ENCODE measurements at places on chromosomes 13 and 19.

DNA sequence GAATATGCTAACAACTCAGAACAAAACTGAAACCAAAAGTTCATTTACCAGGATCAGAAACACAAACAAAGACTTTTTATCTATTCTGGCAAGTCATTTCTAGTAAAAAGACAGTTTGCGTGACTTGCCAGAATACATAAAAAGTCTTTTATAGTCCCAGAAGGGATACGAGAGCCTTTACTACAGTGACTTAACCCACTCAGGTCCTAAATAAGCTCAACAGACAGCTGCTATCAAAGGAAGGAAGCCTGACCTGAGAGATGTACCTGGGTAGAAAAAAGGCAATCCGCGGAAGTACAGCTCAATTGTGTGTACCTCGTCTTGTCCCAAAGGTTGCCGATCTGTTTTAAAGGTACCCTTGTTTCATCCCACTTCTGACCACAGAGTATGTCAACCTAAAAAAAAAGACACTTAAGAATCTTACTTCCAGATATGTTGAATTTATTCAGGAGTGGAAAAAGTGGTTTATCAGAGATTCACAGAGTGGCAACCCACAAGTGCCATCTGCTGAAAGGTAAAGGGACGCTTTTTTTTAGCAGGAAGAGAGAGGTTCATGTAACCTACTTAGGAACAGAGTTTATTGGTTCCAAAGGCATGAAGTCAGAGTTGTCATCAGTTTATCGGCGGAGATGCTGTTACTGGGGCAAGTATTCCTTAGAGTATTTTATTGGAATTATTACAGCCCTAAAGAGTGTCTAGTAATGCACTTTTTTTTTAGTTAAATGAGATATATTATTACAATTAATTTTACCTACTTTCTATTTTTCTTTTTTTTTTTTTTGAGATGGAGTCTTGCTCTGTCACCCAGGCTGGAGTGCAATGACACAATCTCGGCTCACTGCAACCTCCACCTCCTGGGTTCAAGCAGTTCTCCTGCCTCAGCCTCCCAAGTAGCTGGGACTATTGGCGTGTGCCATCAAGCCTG is 69.7 kb upstream of the C1QTNF9B start:
- no peak overlapping the region for H3K4me3 ChIP-seq
- no peaks in the 10 kb centered on the region for H3K4me1 ChIP-seq
- H3K27me3 ChIP-seq = no peaks in the 10 kb centered on the region
- H3K27ac ChIP-seq = no peak overlapping the region

DNA sequence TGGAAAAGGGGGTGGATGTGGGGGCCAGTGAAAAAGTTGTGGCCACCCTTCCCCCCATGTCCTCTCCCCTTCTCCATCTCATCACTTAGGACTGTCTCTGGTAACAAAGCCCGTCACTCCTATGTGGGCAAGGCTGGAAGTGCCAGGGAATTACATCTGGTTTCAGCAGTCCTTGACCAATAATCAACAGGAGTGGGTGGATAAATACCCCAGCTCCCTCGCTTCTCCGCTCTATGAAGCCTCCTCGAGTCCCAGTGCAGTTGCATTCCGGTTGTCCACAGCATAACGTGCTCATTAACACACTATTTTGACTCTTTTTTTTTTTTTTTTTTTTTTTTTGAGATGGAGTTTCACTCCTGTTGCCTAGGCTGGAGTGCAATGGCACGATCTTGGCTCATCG is 31.5 kb downstream of the MYO1F start:
- no peaks in the 10 kb centered on the region for H3K27me3 ChIP-seq
- no peaks in the 10 kb centered on the region for H3K4me1 ChIP-seq
- H3K4me3 ChIP-seq = no peak overlapping the region
- no peaks in the 10 kb centered on the region for H3K36me3 ChIP-seq

DNA sequence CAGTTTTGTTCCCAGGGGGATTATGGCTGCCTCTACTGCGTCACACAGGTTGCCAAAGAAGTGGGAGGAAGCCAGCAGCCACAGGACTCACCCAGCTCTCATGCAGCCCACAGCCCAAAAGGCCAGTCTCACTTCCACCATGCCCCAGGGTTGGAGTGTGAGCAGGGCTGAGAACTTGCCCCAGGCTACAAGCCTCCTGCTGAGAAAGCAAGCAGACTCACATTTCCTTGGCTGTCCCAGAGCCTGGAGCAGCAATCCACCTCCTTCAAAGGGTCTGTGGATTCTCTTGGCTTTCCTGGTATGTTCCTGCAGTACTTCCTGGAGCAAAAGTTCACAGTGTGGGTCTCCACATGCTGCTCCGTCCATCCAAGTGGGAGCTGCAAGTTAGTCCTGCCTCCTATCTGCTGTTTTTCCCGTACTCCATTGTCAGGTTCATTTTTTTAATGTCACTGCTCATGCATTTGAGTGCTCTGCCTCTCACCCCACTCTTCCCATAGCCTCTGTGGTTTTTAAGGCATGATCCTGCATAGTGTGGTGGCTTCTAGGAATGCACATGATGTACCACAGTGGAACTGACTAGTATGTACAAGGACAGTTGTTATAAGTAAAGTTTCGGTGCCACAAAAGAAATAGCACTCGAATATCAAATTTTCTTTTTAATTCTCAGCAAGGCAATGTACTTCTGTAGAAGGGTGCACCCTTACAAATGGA is 56.2 kb upstream of the ARHGEF7 start:
- H3K27ac ChIP-seq = no peak overlapping the region
- no peaks in the 10 kb centered on the region for H3K4me1 ChIP-seq
- DNase-seq = no peak
- H3K4me3 ChIP-seq = no peak overlapping the region
- H3K27me3 ChIP-seq = no peaks in the 10 kb centered on the region
- H3K36me3 ChIP-seq = no peaks in the 10 kb centered on the region

DNA sequence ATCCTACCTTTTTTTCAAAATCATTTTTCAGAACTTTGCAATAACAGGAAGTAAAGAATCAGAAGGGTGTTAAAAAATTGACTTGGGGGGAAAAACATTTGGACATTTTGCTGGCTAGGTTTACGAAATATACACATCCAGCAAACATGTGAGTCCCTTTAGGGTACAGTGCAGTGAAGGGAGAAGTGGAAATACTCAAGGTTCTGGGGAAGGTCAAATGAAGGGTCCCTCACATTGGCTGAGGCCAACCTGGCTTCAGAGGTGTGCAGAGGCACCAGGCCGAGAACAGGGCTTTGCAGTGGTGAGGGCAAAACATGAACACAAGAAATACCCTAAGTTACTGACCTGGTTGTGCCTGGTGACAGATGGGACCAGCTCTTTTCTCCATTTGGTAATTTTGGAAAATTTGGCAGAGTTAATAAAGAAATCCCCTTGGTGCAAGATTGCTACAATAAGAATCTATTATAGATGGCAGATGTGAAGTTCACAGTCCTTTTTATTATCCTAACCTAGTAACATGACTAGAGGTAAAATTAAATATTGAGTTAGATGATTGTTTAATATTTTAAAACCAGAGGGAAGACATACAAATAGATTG is 1.5 kb upstream of the UPF3A start:
- H3K27me3 ChIP-seq = no peaks in the 10 kb centered on the region
- H3K4me1 ChIP-seq = peaks cover 8% of the 10 kb centered on the region
- no peak overlapping the region for H3K27ac ChIP-seq
- H3K4me3 ChIP-seq = no peak overlapping the region

GRCh38 chr13:39777527-39778061 is 122.1 kb downstream of the COG6 start:
- H3K4me1 ChIP-seq = peaks cover 4% of the 10 kb centered on the region
- no peaks in the 10 kb centered on the region for H3K27me3 ChIP-seq
- H3K36me3 ChIP-seq = no peaks in the 10 kb centered on the region
- peak overlapping the region; percentile 23 for H3K27ac ChIP-seq
- no peak overlapping the region for H3K4me3 ChIP-seq

- peak overlapping the region; percentile 62 for H3K27ac ChIP-seq
- no peaks in the 10 kb centered on the region for H3K36me3 ChIP-seq
- DNase-seq = peak; percentile 59
- peak overlapping the region; percentile 56 for H3K4me3 ChIP-seq
- H3K4me1 ChIP-seq = peaks cover 2% of the 10 kb centered on the region
Measured at GRCh38 chr13:20118268-20119140, 42.3 kb downstream of the GJA3 start.

DNA sequence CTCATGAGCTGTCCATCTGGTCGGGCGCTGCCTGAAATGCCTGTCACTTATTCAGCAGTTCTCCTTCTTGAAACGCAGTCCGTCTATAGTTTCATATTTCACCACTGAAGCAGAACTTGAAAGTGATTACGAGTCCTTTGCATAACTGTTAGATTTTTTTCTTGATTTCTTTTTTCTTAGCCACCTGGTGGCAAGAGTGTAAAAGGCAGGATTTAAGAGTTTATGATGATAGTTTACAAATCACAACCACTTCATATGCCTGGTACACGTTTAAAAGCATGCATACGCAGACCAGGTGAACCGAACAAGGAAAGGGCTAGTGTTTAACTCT is 45.8 kb downstream of the GGACT start:
- peaks cover 4% of the 10 kb centered on the region for H3K4me1 ChIP-seq
- H3K27me3 ChIP-seq = no peaks in the 10 kb centered on the region
- no peak overlapping the region for H3K27ac ChIP-seq
- DNase-seq = peak; percentile 29

DNA sequence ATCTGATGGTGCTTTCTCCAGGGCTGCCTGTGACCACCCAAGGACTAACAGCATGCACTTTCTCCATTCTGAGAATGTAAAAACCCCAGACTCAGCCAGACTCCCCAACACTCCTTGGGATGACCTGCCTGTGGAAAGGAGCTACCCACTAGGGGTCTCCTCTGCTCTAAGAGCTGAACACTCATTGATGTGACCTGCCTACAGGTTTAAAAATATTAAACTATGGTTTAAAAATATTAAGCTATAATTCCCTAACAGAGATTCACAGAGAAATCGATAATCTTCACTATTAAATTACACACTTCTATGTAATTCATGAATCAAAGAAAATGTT is 696.2 kb upstream of the SLITRK5 start:
- H3K36me3 ChIP-seq = no peaks in the 10 kb centered on the region
- H3K4me3 ChIP-seq = no peak overlapping the region
- no peak for DNase-seq
- H3K4me1 ChIP-seq = no peaks in the 10 kb centered on the region
- H3K27me3 ChIP-seq = no peaks in the 10 kb centered on the region

GRCh38 chr19:13012690-13013608 is 17.7 kb downstream of the NFIX start:
- DNase-seq = peak; percentile 81
- no peaks in the 10 kb centered on the region for H3K27me3 ChIP-seq
- H3K4me1 ChIP-seq = peaks cover 30% of the 10 kb centered on the region
- H3K27ac ChIP-seq = peak overlapping the region; percentile 99
- peak overlapping the region; percentile 63 for H3K4me3 ChIP-seq
- peaks cover 10% of the 10 kb centered on the region for H3K36me3 ChIP-seq

DNA sequence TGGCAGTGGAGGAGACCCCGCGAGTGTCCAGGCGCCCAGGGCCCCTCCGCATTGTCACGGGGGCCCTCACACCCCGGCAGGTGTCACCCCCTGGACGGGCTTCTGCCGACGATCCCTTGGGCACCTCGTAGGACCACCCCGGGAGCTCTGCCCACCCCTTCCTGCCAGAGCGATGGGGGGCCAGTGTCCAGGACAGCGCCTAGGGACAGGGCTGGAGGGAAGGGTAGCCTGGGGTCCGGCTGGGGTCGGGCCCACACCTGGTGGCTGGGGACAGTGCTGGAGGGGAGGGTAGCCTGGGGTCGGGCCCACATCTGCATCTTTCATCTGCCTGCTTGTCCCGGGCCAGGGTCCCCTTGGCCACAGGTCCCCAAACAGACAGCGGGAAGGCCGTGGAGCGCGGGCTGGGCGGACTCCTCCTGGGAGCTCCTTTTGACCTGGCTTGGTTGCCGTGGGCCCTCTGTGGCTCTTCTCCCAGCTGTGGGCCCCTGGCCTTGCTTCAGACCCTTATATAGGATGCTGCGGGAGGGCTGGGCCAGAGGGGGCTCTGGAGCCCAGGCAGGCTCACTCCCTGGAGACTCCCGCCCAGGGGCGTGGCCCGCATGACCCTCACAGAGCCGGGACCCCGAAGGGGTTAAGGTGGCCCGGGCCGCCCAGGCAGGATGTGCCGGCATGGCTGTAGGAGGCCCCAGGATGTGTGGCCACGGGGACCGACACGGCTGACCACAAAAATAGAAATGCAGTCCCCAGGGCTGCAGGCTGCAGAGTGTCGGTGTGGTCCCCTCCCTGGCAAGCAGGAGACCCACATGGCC is 74.1 kb upstream of the MCF2L start:
- H3K4me1 ChIP-seq = no peaks in the 10 kb centered on the region
- no peaks in the 10 kb centered on the region for H3K36me3 ChIP-seq
- no peak for DNase-seq
- H3K27ac ChIP-seq = no peak overlapping the region
- H3K4me3 ChIP-seq = no peak overlapping the region

DNA sequence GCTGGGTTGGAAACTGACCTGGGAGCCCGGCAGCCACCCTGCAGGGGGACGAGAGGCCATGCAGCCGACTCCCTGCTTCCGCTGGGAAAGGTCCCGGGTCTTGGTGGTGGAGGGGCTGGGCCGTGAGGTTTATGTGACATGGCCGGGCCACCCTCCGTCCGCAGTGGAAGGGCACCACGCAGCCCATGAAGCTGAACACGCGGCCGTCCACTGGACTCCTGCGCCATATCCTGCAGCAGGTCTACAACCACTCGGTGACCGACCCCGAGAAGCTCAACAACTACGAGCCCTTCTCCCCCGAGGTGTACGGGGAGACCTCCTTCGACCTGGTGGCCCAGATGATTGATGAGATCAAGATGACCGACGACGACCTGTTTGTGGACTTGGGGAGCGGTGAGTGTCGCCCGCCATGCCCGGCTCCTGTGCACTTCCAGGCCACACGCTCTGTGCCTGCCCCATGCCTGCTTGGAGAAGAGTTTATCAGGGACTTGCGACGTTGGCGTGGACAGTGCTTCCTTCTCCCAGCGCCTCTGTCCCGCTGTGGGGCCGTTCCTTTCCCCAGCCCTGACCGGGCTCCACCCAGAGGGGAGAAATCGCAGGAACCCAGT is 27.2 kb downstream of the DOT1L start:
- no peak overlapping the region for H3K4me3 ChIP-seq
- H3K4me1 ChIP-seq = peaks cover 17% of the 10 kb centered on the region
- H3K27ac ChIP-seq = no peak overlapping the region
- DNase-seq = no peak
- H3K36me3 ChIP-seq = peaks cover 49% of the 10 kb centered on the region

DNA sequence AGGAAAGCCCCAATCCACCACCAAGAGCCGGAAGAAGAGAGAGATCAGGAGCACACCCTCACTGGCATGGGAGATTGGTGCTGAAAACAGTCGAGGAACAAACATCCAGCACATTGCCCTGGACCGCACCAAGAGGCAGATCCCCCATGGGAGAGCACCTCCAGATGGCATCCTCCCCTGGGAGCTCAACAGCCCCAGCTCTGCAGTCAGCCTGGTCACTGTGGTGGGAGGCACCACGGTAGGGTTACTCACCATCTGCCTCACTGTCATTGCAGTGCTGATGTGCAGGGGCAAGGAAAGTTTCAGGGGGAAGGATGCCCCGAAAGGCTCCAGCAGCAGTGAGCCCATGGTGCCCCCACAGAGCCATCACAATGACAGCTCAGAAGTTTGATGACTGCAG is 110.2 kb downstream of the STOML3 start:
- H3K36me3 ChIP-seq = no peaks in the 10 kb centered on the region
- no peak overlapping the region for H3K4me3 ChIP-seq
- no peaks in the 10 kb centered on the region for H3K4me1 ChIP-seq
- no peak overlapping the region for H3K27ac ChIP-seq
- H3K27me3 ChIP-seq = no peaks in the 10 kb centered on the region
- no peak for DNase-seq
